ENCODE measurements at places on chromosomes 1 and 21.
A peak's percentile ranks its signal among the peaks of the same experiment; 100 is the strongest.

DNA sequence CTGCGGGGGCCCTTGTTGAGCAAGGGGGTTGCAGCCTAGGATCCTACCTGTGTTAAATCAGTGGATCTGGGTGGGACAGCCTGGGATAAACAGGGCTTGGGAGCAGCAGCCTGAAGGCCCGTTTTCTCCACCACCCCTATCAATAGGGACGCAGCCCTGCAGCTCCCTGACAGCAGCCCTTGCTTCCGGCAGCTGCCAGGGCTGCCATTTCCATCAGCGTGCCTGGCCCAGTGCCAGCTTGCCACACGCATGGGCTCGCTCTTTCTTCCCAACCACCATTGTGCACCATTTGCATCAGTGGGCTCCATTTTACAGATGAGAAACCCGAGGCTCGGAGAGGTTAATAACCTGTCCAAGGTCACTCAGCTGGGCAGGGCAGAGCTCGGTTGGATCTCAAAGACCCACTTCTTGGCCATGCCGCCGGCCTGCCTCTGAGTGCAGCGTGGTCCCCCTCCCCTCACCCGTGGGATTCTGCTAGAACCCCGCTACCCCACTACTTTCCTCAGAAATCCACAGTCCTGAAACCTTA lies 3.8 kb downstream of the WNT4 start:
- DNase-seq = no peak

GRCh38 chr1:44924835-44925464 lies 61.4 kb downstream of the EIF2B3 start:
- DNase-seq = no peak

GRCh38 chr1:60436186-60436585 lies 362.6 kb upstream of the C1orf87 start:
- no peak for DNase-seq

DNA sequence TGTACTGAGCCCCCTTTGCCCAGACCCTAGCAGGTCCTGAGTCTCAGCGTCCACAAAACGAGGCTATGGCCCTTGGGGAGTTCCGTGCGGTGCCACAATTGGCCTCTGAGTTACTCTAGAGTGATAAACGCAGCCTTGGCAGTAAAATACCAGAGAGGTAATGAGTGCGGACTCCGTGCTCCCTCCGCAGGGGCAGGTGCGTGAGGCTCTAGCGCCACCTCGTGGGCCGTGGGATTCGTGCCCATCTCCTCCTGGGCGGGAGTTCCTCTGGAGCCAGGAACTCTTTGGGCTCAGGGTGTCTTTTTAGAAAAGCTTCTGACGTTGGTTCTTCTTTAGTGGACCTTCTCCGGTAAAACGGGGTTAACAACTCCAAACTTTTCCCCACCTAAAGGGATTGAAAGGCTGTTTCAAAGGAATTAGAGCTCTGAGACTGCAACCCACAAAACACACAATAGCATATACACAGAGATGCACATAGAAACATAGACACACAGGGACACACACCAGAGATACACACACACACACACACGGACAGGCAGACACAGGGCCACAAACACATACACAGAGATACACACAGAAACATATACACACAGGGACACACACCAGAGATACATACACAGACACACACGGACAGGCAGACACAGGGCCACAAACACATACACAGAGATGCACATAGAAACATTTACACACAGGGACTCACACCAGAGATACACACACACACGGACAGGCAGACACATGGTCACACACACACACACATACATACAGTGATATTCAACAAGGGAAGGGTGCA lies 99.4 kb downstream of the KCNJ15 start:
- DNase-seq = peak; percentile 61

- no peak for DNase-seq
Observed at GRCh38 chr1:21864730-21865129, 52.7 kb downstream of the LDLRAD2 start.

GRCh38 chr1:100027212-100027611 lies 57.4 kb downstream of the SLC35A3 start:
- DNase-seq = no peak

DNA sequence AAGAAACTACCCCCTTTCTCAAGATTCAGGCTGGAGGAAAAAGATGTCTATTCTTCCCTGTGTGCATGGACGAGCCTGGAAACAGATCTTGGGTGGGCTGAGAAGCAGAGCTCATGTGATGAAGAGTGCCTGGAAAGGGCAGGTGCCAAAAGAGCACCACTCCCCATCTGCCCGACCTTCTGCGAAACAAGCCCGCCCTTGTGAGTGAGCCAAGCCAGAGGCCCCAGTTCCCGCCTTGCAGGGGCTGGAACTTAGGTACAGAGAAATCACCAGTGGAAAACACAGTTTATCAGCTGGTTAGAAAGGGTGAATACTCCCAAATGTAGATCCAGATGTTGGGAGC lies 26.7 kb upstream of the A3GALT2 start:
- no peak for DNase-seq

GRCh38 chr1:54955359-54955758 lies 25.1 kb upstream of the TMEM61 start:
- DNase-seq = no peak

DNA sequence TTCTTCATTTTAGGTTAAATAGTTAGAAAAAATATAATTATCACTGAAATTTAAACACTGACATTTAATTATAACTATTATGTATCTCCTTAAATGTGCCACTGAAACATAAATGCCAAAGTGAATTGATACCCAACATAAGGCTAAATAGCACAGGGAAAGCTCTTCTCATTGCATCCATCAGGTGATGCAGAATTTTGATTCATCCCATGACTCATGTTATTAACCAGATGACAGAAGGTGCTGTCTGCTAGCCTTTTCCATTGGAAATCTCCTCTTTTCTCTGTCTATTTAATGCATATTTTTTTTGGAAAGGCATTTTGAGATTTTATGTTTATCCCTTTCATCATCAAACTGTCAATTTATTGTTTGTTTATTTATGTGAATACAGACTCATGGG lies 136.8 kb downstream of the KCNK2 start:
- no peak for DNase-seq

GRCh38 chr1:231062500-231063270 lies 22.6 kb upstream of the FAM89A start:
- no peak for DNase-seq

DNA sequence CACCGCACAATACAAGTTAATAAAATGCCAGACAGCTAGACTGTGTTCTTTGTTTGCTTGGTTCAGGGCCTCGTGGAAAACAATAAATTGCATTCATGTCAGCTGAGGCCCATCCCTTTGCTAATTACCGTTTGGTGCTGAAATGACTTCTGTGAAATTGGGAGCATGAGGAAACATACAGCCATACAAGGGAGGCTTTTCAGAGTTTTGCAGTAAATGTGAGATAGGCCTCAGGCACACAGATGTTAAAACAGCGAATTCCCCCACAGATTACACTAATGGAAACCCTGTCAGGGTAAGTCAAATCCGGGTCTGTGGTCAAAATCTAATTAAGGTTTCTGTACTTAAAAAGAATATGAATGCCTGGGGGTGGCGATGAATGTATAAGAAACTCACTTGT lies 173.5 kb upstream of the LMO4 start:
- no peak for DNase-seq

GRCh38 chr1:217090060-217090911 lies 367.1 kb upstream of the ESRRG start:
- DNase-seq = peak; percentile 3
